ENCODE measurements at places on chromosomes 1 and 21. TPM values are rescaled to one million over a fixed set of nuclear protein-coding genes. Genes with fewer than 3 reads are reported as not detected.

Gene IKBKE
- total RNA-seq = 7.4 TPM

Gene CBR1
- total RNA-seq = 271 TPM

Gene HLCS
- 17.5 TPM for total RNA-seq

Gene E2F2
- 0.15 TPM for total RNA-seq

Gene ASAP3
- total RNA-seq = 51.4 TPM

Gene CXADR
- 4.4 TPM for total RNA-seq

Gene SMG7
- total RNA-seq = 28.9 TPM

Measured in cardiac ventricle fibroblast (primary cell).